Prostate gland (tissue), 2 donors: ENCODE measurements at places on chromosomes 3 and 15. TPM values are rescaled to one million over a fixed set of nuclear protein-coding genes. Genes with fewer than 3 reads are reported as not detected.

DNA sequence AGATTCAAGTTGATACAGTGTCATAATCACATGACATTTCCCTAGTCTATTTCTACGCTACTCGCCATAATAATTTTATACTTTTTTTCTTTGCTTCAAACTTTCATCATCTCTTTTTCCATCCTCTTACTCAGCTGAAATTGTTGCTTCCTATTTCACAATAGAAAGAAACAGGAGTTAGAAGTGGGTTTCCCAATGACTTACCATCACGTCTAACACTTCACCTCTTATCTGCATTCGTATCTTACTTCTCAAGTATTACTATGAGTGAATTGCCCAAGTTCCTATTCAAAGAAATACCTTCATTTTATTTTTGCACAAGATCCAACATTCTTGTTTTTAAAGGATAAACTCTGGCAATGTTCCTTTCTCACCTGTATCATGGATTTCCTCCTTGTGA lies 1539.9 kb downstream of the SI start:
- DNase-seq, result no peak
- H3K27ac ChIP-seq, result no peak overlapping the region
- no peaks in the 10 kb centered on the region for H3K27me3 ChIP-seq
- H3K4me3 ChIP-seq, result no peak overlapping the region
- H3K4me1 ChIP-seq, result no peaks in the 10 kb centered on the region
- no peaks in the 10 kb centered on the region for H3K36me3 ChIP-seq

GRCh38 chr3:74532446-74532845 lies 82.0 kb downstream of the CNTN3 start:
- no peak for DNase-seq
- no peaks in the 10 kb centered on the region for H3K27me3 ChIP-seq
- H3K27ac ChIP-seq, result no peak overlapping the region
- no peaks in the 10 kb centered on the region for H3K36me3 ChIP-seq
- H3K4me1 ChIP-seq, result no peaks in the 10 kb centered on the region

GRCh38 chr15:60933900-60934885 lies 294.9 kb downstream of the RORA start:
- no peaks in the 10 kb centered on the region for H3K4me1 ChIP-seq
- no peak overlapping the region for H3K27ac ChIP-seq
- H3K27me3 ChIP-seq, result no peaks in the 10 kb centered on the region
- H3K36me3 ChIP-seq, result no peaks in the 10 kb centered on the region
- no peak for DNase-seq

ENTPD3 gene
- total RNA-seq, result 11.0 TPM

CLDN18 gene
- 0.57 TPM for total RNA-seq

DNA sequence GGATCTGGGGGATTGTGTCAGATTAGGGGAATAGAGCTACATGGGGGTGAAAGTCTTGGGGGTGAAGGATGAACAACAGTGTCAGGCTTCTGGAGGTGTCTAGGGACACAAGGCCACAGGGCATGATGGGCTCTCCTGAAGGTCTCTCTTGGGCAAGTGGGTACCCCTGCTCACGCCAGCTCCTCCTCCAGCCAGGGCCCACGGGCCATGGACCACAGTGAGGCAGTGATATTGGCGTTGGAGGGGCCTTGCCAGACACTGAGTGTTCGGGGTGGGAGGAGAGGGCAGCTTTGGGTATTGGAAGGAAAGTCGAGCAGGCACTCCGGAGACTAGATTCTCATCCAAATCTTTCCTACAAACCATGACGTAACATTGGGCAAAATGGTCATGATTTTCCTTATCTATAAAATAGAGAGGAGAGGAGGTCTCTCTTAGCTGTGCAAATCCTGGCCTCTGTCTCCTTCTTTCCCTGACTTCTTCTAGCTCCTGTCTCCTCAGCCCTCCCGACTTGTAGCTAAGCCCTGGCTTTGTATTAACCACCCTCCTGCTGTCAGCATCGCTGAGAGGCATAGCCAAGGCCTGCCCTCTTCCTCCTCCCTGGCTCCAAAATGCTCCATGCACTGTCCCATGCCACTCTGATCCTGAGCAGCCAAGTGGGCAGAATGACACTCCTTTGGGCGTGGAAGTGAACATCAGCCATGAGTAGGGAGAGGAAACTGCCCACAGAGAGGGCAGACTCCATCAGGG lies 24.0 kb upstream of the SRP14 start:
- H3K27ac ChIP-seq, result no peak overlapping the region
- H3K4me1 ChIP-seq, result no peaks in the 10 kb centered on the region
- H3K4me3 ChIP-seq, result no peak overlapping the region
- no peaks in the 10 kb centered on the region for H3K36me3 ChIP-seq

DNA sequence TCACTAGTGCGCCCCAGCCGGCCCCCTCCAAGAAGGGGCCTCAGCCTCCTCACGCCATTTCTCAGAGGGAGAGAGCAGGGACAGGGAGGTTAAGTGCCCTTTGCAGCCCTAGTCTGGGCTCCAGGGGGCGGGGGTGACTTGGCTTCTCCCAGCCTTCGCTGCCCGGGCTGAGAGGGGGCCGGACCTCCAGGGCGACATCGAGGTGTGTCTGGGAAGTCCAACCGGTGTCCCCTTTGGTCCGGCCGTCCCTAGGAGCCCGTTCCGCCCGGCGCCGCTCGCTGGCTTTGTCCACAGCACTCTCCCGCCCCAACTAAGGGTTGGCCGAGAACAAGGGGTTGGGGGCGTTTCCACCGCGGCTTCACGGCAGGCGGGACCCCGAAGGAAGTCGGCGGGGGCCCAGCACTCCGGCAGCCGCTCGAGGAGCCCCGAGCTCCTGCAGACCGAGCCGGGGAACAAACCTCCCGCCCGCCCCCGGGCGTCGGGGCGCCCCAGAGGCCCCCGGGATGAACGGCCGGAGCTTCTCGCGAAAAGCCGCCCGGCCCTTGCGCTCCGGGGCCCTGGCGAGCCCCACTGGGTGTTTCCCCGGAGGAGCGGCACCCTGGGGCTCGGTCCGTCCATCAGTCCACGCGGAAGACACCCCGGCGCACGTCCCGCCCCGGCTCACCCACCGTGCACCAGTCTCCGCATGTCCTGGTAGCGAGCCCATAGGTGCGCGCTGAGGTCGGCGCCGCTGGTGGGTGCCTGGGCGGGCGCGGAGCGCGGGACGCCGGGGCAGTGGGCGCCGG lies 627 bp downstream of the NT5DC2 start:
- H3K4me3 ChIP-seq, result peak overlapping the region; percentile 56
- no peaks in the 10 kb centered on the region for H3K36me3 ChIP-seq
- peak overlapping the region; percentile 77 for H3K27ac ChIP-seq
- H3K27me3 ChIP-seq, result no peaks in the 10 kb centered on the region
- H3K4me1 ChIP-seq, result peaks cover 9% of the 10 kb centered on the region
- DNase-seq, result no peak
